ENCODE measurements at places on chromosomes 13 and 19. TPM values are rescaled to one million over a fixed set of nuclear protein-coding genes. Genes with fewer than 3 reads are reported as not detected.

- peak; percentile 48 for DNase-seq
These were observed 6.6 kb downstream of the SLITRK5 start for GRCh38 chr13:87677496-87678371.

Gene GTF2F1
- 48.1 TPM for total RNA-seq

- DNase-seq = no peak
These were observed 57.5 kb downstream of the SERP2 start for GRCh38 chr13:44431150-44431549.

GRCh38 chr19:35742121-35742724 lies at the start of gene IGFLR1:
TSS of gene IGFLR1 (minus strand) at chr19:35742452. CDS start at chr19:35741180, 1,272 bp downstream.
- DNase-seq = peak; percentile 15

- no peak for DNase-seq
These were observed 37.0 kb downstream of the ATP12A start for GRCh38 chr13:24717217-24717616.

DNA sequence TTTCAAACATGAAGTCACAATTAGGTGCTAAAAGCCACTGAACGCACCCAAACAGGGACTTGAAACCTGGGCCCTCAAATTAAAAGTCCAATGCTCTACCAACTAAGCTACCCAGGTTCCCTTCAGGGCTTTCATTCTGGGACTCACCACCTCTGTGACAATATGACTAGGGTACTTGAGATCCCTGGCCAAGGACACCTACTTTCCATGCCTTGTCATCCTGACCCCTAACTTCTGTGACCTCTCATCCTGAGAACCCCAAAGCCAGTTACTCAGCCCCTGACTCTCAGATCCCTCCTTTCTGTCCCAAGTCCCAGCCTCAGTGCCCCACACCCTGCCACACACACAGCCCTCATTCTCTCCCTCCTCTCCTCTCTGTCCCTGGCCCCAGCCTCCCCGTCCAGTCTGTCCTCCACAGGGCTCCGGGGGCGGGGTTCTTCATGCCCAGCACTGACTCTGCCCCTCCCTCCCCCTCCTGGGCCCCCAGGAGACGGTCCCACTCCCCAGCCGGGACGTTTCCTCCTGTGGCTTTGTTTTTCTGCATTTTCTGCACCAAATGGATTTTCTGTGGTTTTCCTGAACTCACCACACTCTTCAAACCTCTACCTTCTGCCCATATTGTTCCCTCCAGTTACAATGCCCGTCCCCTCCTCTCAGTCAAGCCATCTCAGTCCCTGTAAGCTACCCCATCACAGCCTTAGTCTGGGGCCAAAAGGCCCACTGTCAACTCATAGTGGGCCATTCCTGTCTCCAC lies 7.0 kb downstream of the RCN3 start:
- DNase-seq = peak; percentile 23

DNA sequence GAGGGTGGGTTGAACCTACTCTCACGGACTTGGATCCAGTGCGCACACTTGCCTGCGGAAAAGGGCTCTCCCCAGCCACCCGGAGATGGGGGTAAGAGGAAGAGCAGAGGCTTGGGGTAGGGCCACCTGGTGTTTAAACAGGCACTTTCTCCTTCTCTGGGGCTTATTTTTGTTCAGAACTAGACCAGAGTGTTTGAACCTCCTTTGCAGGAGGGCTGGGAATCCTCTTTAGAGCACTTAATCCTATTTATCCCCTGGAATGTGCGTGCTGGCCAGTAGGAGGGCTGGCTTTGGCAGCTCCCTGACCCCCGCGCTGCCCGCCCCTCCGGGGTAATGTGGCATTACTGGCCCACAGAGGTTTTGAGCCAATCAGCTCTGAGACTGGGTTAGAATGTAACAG lies 2.0 kb downstream of the RGS9BP start:
- DNase-seq = no peak
